Activated T-helper 1 cell treated with anti-CD3 and anti-CD28 coated beads, Interleukin-12 subunit alpha, Interleukin-12 subunit beta, Interleukin-2, Interleukin-4 antibody, amounts not matched to agents 30 ng/mL and 10 ng/mL and 1 ng/mL, durations not matched to agents 14 hours and 24 hours and 36 hours (primary cell): ENCODE measurements at places on chromosomes 6 and 20.

DNA sequence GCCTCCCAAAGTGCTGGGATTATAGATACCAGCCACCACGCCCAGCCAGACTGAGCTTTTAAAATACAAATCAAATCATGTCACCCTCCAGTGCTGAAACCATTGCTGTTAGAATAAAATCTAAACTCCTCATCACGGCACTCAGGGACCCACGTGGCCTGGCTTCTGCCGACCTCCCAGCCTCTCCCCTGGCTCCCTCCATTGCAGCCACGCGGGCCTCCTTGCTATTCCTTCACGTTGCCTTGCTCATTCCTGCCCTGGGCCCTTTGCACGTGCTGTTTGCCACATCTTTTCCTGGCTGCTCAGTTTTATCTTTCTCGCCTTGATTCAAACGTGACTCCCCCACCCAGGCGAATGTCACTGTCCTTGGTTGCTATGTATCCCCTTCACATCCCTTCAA, 244.6 kb downstream of the PREX1 start:
- no peak for DNase-seq

DNA sequence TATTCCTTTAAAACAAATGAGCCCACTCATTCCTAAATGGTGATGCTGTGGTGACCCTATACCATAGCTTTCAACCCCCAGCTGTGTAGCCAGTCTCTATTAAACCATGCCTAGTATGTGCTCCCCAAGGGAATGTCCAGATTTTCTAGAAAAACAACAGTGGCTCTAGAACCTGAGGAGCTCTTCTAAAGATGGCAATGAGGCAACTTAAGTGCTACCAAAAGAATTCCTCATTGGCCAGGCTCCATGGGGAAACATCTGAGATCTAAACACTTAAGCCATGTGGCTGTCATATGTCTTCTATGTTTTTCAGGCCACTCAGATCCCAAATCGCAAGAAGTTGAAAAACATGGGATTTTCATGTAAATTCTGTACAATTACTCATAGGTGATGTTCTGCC, 191.0 kb downstream of the TPBG start:
- no peak for DNase-seq

- DNase-seq = no peak
These were observed 1.6 kb upstream of the TGIF2 start for GRCh38 chr20:36571564-36572504.

- DNase-seq = no peak
These were observed 37.4 kb upstream of the HDAC2 start for GRCh38 chr6:114008331-114008730.

DNA sequence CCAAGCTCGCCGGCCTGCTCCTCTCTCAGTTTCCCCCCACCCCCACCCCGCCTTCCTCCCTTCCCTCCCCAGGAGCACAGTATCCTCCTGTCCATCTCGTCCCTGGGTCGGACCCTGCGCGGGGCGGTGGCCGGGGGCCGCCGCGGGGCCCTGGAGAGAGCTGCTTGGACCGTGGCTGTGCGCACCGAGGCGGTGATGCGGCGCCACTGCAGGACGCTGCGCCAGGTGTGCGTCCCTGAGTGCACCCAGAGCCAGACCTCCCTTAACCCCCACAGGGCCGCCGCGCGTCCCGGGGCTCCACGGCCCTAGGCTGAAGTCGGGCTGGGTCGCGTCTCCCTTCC, 2.2 kb downstream of the C20orf204 start:
- no peak for DNase-seq

- no peak for DNase-seq
These were observed 107.3 kb downstream of the GMPR start for GRCh38 chr6:16345449-16346330.

GRCh38 chr6:94217836-94218235, 798.5 kb upstream of the EPHA7 start:
- DNase-seq = no peak

DNA sequence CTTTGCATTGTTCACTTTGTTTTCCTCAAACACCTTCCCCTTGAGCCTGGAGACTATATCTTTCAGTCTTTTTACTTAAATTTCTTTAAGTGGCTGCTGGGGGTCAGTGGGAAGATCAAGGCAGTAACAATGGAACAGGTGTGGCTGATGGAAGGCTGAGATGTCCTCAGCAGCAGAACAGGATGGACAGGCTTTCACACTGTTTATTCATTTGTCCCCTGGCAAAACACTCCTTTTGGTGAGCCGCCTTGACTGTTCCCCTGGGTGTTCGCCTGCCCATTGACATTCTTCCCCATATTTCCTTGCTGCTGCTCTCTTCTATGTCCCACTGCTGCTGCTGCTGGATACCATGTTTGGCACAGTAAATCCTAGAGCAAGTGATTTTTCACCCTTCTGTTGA, 38.1 kb downstream of the RNF144B start:
- DNase-seq = no peak

GRCh38 chr6:83127258-83127657, 59.8 kb downstream of the DOP1A start:
- no peak for DNase-seq

DNA sequence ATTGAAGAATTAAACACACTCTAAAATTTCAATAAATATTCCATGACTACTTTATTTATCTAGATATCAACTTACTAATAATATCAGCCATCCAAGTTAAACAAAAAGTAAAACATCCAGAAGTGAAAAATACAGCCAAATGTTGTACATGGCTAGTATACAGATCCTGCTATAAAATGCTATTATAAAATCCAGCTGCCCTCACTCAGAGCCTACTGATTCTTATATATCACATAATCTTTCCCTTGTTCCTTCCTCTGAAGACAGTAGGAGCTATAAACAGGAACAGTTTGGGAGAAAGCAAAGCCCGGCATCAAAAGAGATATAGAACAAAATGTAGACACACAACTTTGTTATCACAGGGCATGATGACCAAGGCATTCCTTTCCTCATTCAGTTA, 212.9 kb downstream of the PLCB4 start:
- DNase-seq = no peak

- no peak for DNase-seq
These were observed 69.8 kb upstream of the SNX9 start for GRCh38 chr6:157753291-157753690.

- peak; percentile 62 for DNase-seq
These were observed 15.0 kb downstream of the ZNF217 start for GRCh38 chr20:53578492-53579222.

GRCh38 chr20:41408986-41409385, 42.4 kb upstream of the EMILIN3 start:
- no peak for DNase-seq

- DNase-seq = peak; percentile 43
These were observed 243.7 kb downstream of the ARID1B start for GRCh38 chr6:157020881-157021343.

GRCh38 chr20:45052698-45053429, 48.1 kb downstream of the KCNS1 start:
- DNase-seq = no peak

- no peak for DNase-seq
These were observed 85.3 kb upstream of the FOXP4 start for GRCh38 chr6:41460742-41461336.

DNA sequence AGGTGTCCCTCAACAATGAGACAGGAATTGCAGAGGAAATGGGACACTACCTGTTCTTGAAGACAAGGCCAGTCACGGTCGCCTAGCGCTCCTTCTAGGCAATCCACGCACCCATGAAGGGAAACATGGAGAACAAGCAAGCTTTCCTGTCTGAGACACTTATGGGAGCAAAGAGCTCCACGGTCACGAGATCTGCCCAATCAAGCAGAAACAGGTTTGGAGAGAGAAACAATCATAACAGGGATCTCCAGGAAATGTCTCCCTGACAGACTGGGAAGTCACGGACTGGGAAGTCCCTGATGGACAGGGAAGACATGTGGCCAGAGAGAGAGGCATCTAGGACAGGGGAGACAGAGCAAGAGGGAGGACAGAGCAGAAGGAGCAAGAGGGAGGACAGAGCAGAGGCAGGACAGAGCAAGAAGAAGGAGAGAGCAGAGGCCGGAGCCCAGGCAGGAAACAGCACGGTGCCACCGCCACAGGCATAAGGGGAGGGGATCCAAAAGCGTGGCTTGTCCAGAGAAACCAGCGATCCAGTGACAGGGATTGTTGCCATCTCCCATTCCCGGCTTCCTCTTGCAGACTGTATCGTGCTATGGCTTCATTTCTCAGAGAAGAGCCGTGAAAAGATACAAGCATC, 167.8 kb upstream of the ZNF337 start:
- no peak for DNase-seq

DNA sequence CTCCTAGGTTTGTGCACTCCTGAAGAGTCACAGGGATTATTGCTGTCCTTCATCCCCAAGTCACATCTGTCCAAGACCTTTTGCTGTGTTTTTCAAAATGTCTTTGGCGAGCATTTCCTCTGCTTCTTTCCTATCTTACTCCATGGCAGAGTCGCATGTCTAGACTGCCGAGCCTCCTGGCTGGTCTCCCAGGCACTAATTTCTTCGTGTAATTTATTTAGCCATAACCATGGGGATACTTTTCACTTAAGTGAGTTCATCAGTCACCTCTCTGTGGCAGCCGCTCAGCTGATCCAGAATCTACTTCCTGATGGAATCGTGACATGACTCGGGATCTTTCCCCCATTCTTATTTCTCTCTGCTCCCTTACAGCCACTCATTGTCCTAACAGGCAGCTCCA, 25.8 kb downstream of the ADGRF5 start:
- DNase-seq = no peak

DNA sequence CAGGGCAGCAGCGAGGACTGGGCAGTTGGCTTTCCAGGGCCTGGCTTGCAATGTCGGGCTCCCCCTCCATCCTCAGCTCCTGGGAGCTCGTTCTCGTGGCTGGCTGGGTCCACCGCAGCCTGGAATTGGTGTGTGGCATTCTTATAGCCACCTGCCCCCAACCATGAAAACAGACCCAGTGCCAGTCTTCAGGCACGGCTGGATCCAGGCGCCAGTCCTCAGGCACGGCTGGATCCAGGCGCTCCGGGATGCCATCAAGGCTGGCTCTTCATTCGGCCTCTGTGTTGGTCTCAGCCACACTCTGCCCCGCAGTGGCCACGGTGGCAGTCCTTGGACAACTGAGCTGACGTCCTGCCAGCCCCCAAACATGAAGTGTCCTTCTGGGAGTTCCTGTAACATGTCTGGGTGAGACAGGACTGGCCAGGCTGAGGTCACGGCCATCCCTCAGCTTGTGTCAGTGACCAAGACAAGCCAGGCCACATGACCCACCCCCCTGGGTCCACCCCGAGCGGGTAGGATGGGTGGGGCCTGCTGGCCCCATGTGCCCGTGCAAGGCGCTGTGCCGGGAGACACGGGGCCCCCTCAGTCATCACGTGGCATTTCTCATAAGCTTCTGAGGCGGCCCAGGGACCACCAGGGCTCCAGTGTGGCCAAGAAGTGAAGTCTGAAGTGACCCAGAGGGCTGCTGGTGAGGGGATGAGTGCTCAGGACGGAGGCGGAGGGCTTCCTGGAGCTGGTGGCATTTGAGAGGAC, 99.0 kb downstream of the TAF4 start:
- no peak for DNase-seq

DNA sequence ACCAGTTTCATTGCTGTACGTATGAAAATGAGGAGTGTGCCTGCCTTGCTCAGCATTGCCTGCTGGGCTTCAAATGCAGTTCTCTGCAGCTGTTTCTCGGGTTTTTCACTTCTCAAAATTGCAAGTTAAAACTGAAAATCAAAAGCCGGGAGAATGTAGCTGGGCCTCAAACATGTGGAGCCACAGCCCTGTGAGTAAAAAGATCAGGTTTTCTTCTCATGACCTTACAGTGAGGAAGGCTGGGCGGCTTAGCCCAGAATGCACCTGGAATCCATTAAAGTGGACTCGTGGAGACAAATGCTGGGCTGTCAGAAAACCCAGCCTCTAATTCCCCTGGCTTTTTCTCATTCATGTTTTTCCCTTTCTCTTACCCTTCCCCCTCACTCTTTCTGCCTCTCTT, 34.4 kb downstream of the DSE start:
- DNase-seq = no peak

DNA sequence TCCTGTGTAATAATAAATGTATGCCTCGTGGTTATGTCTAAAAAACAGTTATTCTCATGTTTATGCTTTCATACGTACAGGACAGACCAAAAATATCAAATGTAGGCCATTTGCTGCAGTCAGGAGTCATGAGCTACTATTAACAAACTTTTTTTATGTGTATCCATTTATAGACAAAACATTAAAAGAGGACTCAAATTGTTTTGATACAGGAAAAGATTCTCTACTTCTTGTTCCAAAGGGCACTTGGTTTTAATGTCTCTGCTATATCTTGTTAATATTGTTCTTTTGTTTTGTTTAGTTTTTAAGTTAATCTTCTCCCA, 155.2 kb downstream of the ZDHHC14 start:
- no peak for DNase-seq

GRCh38 chr6:21022343-21023107, 488.3 kb downstream of the CDKAL1 start:
- no peak for DNase-seq

GRCh38 chr6:128964233-128964755, 81.4 kb downstream of the LAMA2 start:
- DNase-seq = no peak

- DNase-seq = no peak
These were observed 48.0 kb upstream of the PNRC1 start for GRCh38 chr6:89032599-89032998.

- no peak for DNase-seq
These were observed 54.1 kb upstream of the PDE7B start for GRCh38 chr6:135797361-135797760.

DNA sequence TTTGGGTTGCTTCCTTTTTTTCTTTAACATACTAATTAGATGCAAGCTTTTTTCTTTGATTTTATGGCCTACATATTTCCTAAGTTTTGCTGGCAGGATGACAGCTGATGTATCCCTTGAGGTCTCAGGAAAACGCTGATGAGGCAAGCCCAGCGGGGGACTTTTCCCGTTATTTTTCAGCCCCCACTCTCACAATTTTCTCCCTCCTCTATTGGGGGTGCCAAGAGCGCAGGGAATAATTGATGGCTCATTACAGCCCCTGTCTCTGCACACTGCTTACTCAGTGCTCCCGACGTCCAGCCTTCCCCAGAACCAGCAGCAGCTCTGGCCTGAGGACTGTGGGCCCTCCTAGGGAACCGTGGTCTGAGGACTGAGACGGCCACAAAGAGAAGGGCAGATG, 38.6 kb upstream of the VSTM2L start:
- no peak for DNase-seq

GRCh38 chr6:128158496-128158895, 257.6 kb upstream of the THEMIS start:
- no peak for DNase-seq

DNA sequence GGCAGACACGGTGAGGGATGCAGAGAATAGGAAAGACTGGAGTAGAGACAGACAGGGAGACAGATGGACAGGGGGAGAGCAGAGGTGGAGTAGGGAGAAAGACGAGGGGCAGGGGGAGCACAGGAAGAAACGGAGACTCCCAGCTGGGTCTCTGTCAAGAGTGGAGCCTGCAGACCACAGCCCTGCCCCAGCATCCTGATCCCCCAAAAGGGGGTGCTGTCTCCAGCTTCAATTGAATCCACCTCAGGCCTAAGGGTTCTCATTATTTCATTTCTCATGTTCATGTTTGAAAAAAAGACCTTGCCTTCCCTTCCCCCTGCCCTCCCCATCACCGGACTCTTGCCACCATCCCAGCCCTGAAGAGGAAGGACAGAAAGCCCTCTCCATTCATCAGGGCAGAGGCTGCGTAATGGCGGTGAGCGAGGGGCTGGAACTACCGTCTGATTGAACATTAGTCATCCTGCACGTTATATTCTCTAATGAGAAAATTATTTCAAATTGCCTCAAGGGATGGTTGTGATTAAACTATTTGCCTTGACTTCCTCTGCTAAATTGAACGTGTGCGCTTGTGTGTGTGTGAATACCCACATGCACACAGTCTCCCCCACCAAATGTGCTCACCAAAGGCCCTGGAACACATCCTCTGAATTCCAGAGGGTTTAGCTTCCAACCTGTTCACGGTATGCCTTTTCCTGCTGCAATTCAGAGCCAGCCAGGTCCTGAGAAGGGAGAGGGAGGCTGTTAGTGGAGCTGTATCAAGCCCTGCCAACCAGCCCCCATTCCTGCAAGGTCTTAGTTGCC, 98.3 kb downstream of the CDC5L start:
- DNase-seq = no peak
